Activated CD4-positive, alpha-beta T cell treated with anti-CD3 and anti-CD28 coated beads for 1 hour (primary cell): ENCODE measurements at places on chromosomes 6 and 20.

- no peak for DNase-seq
These were observed 41.9 kb upstream of the NOL4L start for GRCh38 chr20:32626859-32627636.

GRCh38 chr6:125481056-125481455, 179.3 kb upstream of the HDDC2 start:
- no peak for DNase-seq

DNA sequence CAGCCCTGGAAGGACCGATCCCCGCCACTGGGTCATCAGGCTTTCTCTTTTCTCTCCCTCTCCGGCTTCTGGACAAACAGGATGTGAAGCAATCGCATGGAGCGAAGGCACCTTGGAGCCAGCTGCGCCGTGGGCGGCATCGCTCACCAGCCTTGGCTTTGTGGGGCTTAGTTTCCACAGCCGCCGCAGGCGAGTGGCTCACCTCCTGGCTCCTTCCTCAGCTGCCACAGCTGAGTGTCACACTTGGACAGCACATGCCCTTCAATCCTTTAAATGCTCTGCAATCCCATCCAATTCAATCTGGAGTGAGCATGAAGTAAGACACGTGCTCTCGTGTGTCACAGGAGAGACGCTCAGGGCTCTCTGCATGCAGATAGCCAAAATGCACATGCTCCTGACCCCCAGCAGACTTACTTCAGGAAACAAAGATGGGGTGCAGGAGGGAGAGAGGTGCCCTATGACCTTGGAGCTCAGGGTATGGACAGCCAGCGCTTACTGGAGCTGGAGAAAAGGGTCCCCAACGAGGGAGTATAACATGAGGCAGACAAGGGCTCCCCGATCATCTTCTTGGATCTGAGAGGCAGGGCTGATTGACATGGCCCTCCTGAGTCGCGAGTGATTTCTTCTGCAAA, 70.9 kb downstream of the BMP7 start:
- DNase-seq, result no peak

DNA sequence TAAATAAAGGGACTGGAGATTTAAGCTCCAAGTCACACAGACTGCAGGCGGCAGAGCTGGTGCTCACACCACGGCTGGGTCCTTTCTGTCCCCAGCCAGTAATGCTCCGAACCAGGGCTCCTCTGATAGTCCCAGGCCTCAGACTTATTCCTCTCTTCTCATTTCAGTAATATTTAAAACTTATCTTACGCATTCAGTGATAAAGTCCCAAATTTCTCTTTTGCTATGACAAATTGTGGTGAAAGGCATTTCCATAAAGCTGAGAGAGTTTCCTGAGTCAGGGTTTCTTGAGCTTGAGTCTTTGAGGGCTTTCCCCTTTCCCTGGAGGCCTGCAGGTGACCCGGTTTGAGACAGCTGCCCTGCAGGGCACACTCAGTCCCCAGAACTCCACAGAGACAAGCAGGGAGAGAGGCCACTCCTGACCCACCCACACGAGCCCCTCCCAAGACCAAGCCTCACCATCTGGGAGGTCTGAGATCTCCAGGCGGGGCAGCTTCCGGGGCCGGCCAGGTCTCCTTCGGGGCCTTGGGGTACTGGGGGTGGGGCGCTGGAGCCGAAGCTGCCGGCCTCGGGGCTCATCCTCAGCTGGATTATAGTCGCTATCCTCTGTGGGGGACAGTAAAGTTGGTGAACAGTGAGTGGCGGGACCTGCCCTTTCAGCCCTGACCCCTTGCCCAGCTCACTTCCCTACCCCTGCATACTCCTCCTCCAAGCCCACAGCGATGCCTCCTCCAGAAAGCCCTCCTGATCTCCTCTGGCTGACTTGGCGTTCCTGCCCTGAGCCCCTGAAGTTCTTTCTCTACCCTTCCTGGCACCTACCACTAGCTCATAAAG, 6.6 kb downstream of the ZNF335 start:
- DNase-seq, result no peak

GRCh38 chr6:34947561-34947960, 58.5 kb downstream of the ANKS1A start:
- no peak for DNase-seq

GRCh38 chr20:49460916-49461315, 21.6 kb downstream of the KCNB1 start:
- DNase-seq, result no peak

DNA sequence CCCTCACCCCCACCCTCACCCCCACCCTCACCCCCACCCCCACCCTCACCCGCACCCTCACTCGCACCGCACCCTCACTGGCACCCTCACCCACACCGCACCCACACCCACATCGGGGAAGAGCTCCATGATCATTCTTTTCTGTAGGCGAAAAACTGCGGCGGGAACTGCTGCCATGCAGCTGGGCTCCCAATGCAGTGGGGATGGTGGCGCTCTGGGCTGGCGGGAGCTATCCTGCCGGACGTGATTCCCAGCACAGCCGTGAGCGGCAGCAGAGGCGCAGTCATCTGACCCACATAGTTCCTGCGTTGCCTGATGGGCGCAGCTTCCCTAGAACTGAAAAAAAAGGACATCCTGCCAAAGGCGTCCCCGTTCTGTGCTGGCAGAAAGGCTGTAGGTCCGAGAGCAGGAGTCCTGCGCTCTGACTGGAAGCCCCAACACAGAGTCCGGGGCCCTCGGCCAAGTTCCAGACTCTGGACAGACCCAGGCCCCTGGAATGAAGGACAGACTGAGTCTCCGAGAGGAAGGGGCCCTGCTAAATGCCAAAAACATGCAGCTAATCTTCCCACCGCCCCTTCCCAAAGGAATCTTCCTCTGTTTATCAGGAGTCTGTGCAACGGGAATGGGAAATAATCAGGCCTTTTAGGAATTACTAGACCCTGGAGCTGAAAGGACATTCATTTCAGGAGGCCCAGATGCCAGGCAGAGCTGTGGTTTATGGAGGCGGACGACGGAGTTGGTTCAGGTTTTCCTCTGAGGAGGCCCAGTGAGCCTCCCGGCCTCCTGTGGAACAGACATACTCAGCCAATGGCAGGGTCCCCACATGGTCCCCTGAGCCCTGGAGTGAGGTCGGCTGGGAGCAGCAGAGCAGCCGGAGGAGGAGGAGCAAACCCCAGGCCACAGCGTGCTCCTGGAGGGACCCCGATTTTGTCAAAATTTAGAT, 14.1 kb upstream of the TCFL5 start:
- no peak for DNase-seq

- DNase-seq, result no peak
These were observed 38.1 kb downstream of the SYNE1 start for GRCh38 chr6:152598901-152599537.

GRCh38 chr6:34128045-34128444, 17.8 kb downstream of the GRM4 start:
- no peak for DNase-seq

GRCh38 chr6:25303254-25303653, 24.1 kb downstream of the CARMIL1 start:
- DNase-seq, result no peak

DNA sequence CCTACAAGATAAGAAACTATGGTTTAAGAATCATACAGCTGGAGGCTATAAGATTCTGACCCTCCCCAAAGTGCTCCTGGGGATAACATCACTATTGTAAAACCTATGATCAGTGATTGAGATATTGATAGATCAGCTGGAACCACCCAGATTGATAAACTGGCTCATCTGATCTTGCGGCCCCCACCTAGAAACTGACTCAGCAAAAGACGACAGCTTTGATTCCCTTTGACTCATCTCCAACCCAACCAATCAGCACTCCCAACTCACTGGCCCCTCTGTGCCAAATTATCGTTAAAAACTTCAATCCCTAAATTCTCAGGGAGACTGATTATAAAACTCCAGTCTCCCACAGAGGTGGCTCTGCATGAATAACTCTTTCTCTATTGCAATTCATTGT, 106.4 kb downstream of the SCP2D1 start:
- DNase-seq, result no peak

GRCh38 chr6:101747160-101747559, 353.7 kb downstream of the GRIK2 start:
- no peak for DNase-seq

DNA sequence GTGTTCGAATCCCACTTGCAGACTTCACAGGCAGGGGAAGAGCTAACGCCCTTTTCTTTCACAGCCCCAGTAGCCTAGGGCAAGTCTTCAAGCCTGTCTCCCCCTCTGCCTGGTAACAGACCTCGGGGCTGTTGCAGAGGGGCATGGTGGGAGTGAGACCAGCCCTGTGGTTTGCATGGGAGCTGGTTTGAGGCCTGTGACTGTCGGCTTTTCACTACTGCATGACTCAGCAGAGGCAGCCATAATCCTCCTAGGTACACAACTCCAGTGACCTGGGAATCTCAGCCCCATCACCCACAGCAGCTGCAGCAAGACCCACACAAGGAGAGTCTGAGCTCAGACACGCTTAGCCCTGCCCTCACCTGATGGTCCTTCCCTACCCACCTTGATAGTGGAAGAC, 55.3 kb upstream of the POPDC3 start:
- DNase-seq, result no peak

DNA sequence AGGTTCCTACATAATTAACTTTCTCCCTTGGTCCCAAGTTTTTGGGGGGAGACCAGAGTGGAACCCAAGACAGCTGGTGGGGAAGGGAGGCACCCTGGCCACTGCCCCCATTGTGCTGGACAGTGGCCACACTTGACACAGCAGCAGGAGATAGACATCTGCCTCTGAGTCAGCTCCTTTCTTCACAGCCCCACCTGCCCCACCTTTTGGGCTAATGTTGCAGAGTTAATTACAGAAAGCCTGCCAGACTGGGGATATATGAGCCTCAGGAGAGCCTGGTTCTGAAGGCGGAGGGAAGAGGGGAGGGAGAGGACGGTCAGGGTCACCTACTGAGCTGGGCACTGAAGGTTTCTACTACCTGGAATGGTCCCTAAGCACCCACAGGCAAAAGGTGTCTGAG, 50.6 kb downstream of the MAFB start:
- DNase-seq, result no peak

DNA sequence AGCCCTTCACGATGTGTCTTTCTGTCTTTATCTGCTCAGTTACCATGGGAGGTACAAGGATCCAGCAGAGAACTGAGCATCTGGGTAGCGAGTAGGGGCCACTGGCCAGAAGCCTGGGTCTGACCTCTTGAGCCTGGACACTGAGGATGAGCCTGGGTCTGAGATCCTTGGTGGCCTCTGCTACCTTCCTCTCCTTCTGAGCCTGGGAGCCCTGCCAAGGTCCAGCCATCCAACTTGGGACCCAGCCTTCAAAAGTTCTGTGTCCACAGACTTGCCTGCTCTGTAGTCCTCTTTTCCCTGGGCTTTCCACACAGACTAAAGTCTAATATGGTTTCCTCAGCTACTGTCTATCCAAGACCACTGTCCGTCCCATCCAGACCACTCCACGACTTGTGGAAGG, 60.2 kb upstream of the NAA20 start:
- no peak for DNase-seq

DNA sequence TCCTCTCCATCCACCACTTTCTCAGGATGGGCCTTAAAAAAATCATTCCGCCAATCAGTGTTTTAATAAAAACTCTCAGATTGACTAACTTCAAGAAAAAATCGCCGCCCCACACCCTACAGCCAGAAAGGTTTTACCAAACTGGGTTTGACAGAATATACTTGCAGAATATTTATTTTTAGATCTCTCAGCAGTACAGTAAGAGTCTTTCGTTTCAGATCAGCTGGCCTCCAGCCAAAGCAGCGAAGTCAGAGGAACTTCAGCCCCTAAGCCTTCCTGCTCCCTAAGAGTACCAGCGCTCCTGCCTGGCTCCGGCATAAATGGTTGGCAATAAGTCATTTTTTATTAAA, 24.7 kb downstream of the TBC1D7 start:
- no peak for DNase-seq

DNA sequence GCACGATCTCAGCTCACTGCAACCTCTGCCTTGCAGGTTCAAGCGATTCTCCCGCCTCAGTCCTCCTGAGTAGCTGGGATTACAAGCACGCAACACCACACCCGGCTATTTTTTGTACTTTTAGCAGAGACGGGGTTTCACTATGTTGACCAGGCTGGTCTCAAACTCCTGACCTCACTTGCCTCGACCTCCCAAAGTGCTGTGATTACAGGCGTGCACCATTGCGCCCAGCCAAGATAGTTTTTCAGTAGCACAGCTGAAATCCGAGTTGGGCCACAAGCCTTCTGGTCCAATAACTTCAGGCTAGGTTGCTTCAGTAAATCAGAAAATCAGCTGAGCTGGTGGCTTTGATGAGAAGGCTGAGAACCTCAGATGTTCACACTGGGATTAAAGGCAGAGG, 65.7 kb downstream of the TRAM2 start:
- DNase-seq, result no peak

DNA sequence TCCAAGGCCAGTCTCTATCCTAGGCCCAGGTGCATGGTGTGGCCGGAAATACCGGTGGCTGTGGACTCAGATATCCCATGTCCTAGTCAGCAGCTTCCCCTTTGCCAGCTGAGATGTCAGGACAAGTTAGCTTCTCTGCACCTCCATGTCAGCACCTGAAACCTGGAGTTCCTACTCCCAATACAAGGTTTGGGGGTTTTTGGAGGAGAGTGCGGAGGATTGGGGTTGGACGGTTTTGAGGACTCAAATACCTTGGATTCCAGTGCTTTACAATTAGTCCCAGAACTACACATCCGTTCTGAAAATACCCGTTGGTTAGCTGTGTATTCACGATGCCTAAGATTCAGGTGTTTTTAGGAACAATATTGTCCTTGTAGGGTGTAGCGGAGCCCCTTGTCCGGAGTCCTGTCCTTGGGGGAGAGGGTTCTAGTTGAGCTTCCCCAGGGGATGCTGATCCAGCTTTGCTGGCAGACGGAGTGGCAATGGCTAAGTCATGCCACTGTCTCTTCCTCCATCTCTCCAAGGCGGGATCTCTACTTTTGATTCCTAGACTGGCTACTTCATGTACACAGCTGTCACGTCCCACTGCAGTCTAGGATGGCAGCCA, 45.0 kb downstream of the ADNP start:
- DNase-seq, result no peak

DNA sequence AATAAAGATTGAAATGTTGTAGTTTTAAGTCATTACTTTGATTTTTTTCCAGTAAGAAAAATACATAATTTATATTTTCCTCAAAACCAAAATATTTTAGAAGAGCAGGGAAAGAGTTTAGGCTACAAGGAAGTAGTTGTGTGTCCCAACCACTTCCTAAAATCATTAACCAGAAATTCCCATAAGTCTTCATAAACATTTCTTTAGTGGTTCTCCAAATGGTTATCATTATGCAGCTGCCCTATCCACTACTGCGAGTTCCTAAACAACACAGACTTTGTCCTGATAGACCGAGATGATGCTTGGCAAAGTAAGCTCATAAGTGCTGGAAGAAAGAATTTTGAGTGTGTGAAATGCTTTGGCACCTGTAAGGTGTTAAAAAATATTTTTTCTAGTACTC, 93.6 kb downstream of the ARMC2 start:
- DNase-seq, result no peak
